ENCODE measurements at places on chromosomes 5 and 9.

- no peak for DNase-seq
Observed at GRCh38 chr9:114898741-114899140, 31.6 kb downstream of the TNFSF8 start.

- DNase-seq: no peak
Observed at GRCh38 chr5:180027459-180028089, 44.0 kb downstream of the RNF130 start.

DNA sequence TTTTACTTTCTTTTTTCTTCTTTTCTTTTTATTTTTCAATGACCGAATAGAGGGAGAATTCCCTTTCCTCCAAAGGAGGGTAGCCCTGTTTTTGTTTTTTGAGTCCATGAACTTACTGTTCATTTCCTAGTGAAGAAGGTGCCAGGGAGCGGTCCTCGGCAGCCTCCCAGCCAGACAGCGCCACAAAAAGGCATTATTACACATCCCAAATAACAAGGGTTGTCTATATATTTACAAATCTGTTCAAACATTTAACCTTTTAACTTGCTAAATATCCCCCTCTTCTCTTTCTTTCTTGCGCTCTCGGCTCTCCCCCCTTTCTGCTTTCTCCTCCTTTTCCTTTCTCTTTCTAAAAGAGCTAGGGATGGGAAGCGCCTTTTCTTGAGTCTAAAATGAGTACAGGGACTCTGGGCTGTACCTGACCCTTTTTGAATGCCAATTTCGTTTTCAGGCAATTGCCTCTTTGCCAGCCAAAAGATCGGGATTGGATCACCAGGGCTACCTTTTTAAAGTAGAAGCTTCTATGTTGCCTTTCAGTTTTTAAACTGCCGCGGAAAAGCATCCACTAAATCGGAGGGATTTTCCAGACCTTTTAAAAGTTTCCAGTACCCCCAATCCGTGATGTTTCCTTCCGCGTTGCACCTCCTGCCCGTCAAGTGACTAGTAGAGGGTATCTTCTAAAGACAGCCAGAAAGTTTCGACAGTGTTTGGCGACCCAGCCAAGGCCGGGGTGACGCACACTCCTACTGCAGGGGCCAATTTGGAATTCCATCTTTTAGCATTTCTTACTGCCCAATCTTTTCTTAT is 125.6 kb downstream of the TMEM161B start:
- DNase-seq: peak; percentile 50

DNA sequence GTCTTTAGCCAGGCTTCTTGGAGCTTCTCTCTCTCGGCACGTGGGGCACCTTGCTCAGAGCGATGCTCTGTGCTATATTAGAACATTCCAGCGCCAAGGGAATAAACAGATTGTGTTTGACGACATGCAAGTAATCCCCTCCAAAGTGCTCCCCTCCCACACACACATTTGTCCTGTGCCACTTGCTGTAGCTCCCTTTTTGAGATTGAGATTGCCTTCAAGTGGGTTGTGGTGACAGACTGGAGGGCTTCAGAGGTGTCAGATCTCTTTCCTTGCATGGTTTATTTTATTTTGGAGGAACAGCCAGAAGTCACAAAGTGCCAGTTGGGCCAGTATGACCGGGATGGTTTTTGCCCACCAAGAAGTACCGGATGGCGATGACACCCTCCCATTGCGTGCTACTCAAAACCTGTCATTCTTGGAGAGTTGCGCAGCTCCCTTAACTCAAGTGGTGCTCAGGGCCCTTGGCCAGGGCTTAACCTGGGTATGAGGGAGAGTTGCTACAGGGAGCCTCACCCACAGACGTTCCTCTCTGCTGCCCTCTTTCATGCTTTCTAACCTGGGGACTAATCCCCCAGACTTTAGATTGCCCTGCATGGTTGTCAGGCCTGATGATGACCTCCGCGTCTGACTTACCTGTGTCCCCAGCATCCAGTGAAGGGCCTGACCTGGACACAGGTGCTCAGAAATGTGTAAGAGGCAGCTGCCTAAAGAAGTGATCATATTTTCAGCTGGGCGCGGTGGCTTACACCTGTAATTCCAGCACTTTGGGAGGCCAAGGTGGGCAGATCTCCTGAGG is 18.8 kb upstream of the RPL26L1 start:
- no peak for DNase-seq

GRCh38 chr5:155885199-155885598 is 441.8 kb upstream of the SGCD start:
- no peak for DNase-seq

GRCh38 chr5:15105799-15106393 is 234.3 kb upstream of the ANKH start:
- DNase-seq: peak; percentile 60

DNA sequence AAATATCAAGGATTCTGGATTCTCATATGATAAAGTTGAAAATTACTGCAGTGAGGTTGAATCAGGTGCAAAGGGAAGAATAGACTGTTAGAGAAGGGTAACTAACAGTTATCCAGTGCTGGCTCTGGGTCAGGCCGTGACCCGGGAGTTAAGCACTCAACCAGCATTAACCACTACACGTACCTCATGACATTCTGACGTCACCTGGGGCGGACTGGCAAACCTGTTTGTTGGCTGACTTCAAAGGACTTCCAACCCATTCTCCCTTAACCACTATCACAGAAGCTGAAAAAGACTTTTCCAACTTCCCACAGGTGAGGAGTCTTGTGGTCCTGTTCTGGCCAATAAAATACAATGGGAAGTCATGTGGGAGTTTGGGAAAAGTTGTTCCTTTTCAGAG is 268.9 kb downstream of the ENC1 start:
- no peak for DNase-seq

GRCh38 chr9:97411440-97411788 is 482 bp upstream of the TDRD7 start:
- DNase-seq: no peak

DNA sequence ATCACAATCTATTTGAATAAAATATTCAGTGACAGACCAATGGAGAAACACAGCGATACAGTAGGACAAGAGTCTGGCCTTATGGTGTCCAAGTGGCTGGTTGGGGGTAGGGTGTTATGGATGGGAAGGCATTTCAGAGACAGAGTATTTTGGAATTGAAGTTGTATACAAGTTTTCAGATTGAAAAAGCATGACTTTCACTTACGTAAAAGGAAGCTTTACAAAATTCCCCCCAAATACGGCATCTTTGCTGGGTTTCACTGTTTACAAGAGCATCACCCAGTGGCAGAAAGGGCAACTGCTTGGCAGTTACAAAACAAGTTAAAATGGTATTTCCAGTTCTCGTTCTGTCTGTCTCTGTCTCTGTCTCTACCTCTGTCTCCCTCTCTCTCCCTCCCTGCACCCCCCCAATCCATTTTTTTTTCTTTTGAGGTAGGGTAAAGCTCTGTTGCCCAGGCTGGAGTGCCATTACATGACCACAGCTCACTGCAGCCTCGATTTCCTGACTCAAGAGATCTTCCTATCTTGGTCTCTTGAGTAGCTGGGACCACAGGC is 86.2 kb downstream of the PTPN3 start:
- DNase-seq: no peak

- DNase-seq: no peak
Observed at GRCh38 chr9:114313186-114313585, 9.7 kb upstream of the ORM1 start.

GRCh38 chr9:84278130-84278529 is 62.4 kb downstream of the SLC28A3 start:
- no peak for DNase-seq

DNA sequence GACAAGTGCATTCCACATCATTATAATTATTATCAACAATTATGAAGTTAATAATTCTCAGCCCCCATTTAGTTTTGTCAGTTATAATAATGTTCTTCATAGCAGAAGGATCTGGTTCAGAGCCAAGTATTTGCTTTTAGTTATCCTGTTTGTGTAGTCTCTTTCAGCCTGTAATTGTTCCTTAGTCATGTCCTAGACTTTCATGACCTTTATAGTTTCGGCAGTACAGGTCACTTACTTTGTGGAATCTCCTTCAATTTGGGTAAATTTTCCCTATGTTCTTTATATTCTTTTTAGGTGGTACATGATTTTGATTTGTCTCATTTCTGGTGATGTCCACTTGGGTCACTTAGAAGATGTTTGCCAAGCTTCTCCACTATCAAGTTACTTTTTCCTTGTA is 34.3 kb downstream of the UBE2R2 start:
- no peak for DNase-seq

- DNase-seq: no peak
Observed at GRCh38 chr9:35714579-35715252, 17.3 kb downstream of the TLN1 start.

DNA sequence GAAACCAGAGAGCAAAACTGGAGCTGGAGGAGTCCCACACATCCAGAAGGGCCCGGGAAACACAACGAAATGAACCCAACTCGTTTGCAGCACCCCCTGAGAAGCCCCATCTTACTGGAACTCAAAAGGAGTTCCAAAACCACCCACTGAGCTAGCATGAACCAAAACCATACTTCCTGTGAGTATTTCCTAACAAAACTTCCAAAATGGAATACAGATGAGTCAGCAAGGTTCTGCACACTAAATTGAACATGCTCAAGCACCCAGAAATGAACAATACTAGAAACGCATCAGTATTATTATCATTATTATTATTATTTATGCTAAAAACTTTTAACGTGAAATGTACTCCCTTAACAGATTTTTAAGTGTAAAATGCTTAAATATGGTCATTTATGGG is 8.0 kb upstream of the SPOCK1 start:
- no peak for DNase-seq

DNA sequence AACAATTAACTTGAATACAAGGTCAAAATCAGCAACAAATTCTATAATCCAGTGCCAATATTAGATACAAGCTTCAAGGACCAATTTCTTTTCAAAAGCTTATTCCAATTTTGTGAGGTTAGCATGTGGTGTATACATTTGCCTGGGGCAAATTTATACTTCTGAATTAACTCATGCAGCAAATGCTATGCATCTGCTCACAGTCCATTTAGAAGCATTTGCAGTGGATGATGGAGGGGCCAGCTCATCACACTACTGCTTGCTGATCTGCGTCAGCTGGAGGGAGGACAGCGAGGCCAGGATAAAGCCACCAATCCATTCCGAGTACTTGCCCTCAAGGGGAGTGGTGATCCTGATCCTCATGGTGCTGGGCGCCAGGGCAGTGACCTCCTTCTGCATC is 474.3 kb upstream of the KIF2A start:
- DNase-seq: no peak

- no peak for DNase-seq
Observed at GRCh38 chr9:4746278-4747030, 5.5 kb upstream of the AK3 start.

- DNase-seq: no peak
Observed at GRCh38 chr5:138082033-138082432, 1.8 kb upstream of the WNT8A start.

- DNase-seq: no peak
Observed at GRCh38 chr9:124769549-124770358, 1.4 kb downstream of the NR6A1 start.

- no peak for DNase-seq
Observed at GRCh38 chr5:43302481-43302880, 10.7 kb downstream of the HMGCS1 start.

- no peak for DNase-seq
Observed at GRCh38 chr5:53048248-53048647, 59.1 kb downstream of the ITGA2 start.

- no peak for DNase-seq
Observed at GRCh38 chr9:72721067-72721466, 199.7 kb downstream of the TMC1 start.

DNA sequence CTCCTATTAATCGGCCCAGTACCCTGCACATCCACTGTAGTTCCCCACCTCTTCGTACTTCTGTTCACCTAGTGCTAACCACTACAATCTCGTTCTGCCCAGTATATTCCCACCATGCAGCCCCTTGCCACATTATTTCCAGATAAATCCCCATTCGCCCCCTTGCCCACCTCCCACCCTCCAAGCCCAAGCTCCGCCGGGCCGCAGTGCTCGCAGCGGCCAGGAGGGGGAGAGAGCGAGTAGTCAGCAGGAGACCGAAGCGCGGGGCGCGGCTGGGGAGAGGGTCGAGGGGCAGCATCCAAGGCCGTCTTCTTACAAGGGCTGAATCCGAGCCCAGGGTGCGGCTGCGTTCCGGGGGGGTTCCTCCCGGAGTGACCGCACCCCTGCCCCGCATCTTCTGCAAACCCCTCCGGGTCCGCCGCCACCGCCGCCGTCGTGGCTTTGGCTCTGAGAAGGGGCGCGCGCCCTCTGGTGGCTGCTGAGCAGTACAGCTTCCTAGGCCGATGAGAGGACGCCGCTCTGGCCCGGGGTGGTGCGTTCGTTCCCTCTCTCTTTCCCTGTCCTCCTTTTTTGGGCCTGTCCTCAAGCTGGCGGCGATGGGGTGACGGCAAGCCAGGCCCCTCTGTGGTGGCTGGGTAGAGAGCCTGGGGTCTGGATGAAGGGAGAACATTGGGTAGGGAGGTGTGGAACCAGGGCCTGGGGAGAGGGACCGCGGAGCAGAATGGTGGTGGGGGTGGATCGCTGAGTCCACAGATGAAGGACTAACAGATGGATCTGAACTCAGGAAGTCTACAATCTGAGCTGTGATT is 30.0 kb upstream of the PSD2 start:
- peak; percentile 91 for DNase-seq

GRCh38 chr9:133545494-133546286 is 11.2 kb downstream of the ADAMTSL2 start:
- DNase-seq: no peak

DNA sequence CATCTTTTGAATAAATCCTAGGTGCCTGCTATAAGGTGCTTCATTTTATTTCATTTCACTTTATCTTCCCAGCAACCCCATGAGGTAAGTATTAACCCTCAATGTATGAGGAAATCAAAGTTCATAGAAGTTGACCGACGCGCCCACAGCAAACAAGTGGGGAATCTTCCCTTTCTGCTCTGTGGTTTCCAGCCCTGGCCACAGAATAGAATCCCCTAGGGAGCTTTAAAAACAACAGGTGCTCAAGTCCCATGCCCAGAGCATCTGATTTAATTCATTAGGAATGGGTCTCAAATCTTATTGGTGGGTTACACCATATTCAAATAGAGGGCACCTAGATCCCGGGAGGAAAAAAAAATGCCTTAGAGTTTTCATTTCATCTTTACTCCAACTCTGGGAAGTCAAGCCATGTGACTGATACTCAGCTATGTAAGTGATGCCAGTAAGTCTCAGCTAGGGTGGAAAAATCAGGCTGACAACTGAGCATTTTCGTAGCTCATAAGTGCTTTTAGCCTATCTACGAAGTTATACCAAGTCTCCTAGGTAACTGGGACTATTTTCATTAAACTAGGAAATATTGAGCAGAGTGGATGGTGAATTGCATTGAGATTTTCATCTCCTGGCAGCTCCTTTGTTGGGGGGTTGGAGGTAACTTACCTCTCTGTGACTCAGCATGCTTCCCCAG is 353.4 kb upstream of the SLC30A5 start:
- no peak for DNase-seq

- no peak for DNase-seq
Observed at GRCh38 chr5:98309785-98310598, 463.5 kb upstream of the RGMB start.

GRCh38 chr5:173697931-173698579 is 81.6 kb upstream of the BOD1 start:
- DNase-seq: no peak

DNA sequence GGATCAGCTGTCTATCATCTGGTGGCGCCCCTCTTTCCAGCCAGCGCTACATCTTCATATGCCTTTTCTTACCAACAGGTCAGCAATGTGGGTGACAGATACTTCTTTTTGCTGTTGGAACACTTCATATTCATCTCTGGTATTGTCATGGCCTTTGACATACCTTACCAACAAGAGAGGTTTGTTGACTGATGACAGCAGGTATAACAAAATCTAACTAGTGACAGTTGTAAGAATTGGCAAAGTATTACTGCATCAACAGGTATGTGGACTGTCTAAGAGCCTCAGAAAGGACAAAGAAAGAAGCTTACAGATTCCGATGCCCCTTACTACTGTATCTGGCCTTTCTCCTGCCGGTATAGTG is 29.9 kb upstream of the ZSWIM6 start:
- DNase-seq: no peak

GRCh38 chr9:109755040-109755439 is 25.0 kb upstream of the PALM2AKAP2 start:
- no peak for DNase-seq

Measured in right forelimb (tissue), 1 donor.